ENCODE measurements at places on chromosomes 2 and 18.

GRCh38 chr2:105868060-105868459 lies 123.3 kb downstream of the NCK2 start:
- DNase-seq: no peak

DNA sequence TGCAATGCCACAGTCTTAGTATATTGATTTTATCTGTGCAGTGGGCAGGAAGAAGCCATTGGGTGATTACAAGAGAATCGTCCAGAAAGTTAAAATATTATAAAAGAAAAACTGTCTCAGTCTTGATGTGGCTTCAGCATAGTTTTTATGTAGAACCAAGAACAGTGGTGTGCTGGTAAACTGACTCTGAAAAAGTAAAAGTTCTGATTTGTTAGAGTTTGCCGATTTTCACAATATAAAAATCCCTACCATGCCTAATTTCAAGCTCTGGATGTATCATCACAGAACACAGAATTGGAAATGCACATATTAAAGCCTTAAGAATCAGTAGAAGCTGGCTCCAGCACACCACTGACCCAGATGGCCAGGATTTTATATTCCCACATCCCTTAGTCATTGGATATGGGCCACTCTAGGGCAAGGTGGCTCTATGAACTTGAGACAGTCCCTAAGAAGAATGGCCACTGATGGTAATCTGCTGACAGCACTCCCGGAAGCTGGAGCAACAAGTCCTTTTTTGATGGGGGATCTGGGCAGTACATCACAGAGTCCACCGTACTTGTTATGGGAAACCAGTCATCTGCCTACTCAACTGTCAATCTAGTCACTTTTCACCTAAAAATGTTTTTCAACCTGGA lies 9.3 kb upstream of the PLEKHM3 start:
- no peak for DNase-seq

- DNase-seq: peak; percentile 68
Measured at GRCh38 chr2:205580212-205580987, 101.9 kb upstream of the NRP2 start.

DNA sequence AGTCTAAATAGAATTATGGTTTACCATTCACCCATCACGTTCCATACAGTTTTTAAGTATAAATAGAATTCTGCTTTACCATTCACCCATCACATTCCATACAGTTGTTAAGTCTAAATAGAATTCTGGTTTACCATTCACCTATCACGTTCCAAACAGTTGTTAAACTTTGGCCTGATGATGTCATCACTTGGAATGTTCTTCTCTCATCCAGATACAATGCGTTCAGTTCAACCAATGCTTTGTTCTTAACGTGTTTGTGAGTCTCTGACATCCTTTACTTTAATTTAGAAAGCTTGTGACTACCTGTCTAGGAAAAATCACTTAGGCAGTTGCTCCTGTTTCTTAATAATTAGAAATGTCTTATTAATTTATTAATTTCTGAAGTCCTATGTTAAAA lies 236.3 kb upstream of the RASGRP3 start:
- no peak for DNase-seq

GRCh38 chr2:53753041-53753440 lies 14.6 kb upstream of the CHAC2 start:
- DNase-seq: no peak

GRCh38 chr18:24786027-24786426 lies 325.6 kb downstream of the HRH4 start:
- no peak for DNase-seq

GRCh38 chr2:222709191-222709891 lies 37.9 kb downstream of the MOGAT1 start:
- peak; percentile 85 for DNase-seq

DNA sequence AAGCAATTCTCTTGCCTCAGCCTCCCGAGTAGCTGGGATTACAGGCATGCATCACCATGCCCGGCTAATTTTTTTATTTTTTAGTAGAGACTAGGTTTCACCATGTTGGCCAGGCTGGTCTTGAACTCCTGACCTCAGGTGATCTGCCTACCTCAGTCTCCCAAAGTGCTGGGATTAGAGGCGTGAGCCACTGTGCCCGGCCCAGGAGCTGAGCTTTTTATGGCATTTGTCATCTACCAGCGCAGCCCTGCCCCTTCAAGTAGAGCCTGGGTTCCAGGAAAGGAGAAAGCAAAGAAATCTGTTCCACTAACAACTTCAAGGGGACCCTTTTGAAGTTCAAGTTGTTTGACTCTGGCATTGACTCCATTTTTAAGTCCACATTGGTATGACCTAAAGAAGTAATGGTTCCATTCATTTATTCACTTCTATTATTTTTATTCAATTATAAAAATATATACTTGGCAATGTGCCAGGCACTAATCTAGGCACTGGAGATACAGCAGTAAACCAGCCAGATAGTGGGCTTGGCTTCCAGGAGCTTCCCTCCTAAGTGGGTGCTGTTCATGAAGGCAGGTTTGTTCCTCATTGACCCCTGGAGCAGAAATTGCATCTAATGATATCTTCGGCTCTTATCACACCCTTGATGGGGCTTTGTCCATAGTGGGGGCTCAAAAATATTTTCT lies 8.0 kb upstream of the SFTPB start:
- no peak for DNase-seq

GRCh38 chr2:2874341-2874740 lies 503.3 kb downstream of the EIPR1 start:
- no peak for DNase-seq

GRCh38 chr2:147440734-147441133 lies 404.1 kb upstream of the ACVR2A start:
- no peak for DNase-seq

- DNase-seq: no peak
Measured at GRCh38 chr18:35247412-35248249, 6.8 kb downstream of the ZNF397 start.

DNA sequence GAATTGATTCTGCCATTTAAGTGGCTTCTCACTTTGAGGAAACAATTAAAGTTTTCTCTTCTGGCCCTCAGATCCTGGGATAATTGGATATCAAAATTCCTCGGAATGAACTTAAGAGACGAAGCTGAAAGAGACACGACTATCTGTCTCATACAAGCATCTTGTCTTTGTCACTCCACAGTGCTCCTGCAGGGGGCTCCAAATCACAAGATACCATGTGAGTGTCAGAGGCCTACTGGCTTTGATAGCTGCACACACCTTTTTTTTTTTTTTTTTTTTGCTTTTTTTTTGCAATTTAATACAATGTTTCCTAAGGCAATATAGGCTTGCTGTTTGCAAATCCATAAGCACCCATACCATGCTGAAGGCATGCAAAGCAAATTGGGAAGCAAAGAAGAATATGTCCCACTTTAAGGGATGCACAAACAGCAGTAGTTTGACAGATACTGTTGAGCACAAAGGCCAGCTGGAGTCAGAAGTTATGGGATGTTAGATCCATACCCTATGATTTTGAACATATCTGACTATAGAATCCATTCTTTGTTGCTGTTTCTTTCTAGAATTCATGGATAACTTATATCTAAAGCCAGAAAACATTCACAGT lies 109.0 kb upstream of the CBLN2 start:
- DNase-seq: peak; percentile 42

GRCh38 chr2:1550658-1551316 lies 137.5 kb downstream of the TPO start:
- DNase-seq: peak; percentile 66

GRCh38 chr2:144325086-144325485 lies 194.8 kb downstream of the ZEB2 start:
- DNase-seq: no peak

DNA sequence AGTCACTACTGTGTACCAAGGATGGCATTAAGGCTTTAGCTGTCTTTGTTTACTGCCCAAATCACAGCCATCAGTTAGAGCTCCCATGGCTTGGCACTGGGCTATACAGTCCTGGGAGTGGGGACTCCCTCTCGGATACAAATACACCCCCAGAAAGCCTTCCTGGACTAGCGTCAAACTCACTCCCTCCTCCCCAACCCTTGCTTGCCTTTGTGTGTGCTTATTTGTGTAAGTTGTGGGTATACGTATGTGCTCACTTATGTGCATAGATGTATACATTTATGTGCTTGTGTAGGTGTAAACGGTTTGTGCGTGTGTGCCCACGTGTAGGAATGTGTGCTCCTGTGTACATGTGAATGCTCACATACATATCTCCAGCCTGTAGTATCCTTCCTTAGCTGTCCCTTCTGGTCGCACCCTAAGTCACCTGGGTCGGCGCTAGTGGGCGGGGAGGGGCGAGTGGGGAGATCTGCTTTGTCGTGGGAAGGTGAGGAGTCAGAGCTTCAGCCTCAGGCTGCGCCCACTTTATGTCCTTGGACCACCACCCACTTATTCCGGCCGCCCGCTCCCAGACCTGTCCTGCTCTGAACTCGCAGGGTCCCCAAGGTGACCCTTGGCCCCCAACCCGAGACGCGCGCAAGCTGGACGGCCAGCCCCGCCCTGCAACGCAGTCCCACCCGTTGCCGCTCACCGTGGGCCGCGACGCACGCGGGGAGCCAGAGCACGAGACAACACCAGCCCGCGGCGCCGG lies 461 bp downstream of the PRADC1 start:
- DNase-seq: no peak

DNA sequence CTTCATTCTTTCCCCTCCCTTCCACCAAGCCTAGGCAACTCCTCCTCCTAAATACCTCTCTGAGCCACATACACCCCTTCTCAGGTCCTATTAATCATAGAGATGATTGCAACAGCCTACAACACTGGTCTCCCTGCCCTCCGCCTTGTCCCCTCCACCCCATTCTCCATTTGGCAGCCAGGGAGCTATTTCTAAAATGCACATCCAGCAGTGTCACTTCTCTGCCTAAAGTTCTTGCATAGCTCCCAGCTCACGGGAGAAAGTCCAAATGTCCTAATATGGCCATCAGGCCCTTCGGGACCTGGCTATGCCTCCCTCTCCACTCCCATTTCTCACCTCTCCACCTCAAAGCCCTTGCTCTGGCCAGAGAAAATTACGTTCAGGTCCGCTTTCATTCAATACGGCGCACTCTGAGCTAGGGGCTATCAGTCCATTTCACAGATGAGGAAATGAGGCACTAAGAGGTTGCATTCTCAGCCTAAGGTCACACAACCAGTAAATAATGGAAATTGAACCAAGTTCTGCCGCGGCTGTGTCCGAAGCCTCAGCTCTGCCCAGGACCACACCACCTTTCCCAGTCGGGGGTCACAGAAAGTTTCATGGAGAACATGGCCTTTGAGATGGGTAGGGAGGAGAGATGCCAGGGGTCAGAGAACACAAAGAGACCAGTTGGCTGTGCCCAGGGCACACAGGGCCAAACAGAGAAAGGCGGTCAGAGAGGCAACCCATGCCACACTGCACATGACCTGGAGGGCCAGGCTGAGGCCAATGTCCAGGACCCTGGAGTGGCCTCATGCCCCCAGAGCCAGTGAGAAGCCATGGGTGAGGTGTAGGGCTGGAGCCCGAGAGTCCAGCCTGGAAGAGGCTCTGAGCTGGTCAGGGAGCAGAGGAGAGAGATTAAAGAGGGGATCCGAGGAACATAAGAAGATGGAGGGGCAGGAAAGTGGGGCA lies 72.8 kb downstream of the TNS1 start:
- peak; percentile 56 for DNase-seq

- DNase-seq: no peak
Measured at GRCh38 chr2:158403237-158403636, 53.3 kb downstream of the CCDC148 start.

DNA sequence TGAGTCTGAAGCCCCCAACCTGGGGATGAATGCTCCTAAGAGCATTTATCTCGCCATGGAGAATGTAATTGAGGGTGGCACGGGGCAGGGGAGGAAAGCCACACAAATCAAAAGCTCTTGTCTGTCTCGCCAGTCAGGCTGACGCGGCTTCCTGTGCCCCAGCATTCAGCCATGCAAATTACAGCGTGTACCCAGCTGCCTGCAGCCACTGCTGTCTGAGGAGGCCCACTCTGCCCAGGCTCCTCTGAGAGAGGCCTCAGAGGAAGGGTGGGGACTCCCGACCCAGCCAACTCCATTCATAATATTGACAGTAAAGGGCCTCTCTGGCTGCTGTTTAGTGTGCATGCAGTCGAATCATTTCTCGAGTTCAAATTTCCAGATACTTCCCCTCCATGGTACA lies 22.0 kb downstream of the SMAD7 start:
- DNase-seq: peak; percentile 85

DNA sequence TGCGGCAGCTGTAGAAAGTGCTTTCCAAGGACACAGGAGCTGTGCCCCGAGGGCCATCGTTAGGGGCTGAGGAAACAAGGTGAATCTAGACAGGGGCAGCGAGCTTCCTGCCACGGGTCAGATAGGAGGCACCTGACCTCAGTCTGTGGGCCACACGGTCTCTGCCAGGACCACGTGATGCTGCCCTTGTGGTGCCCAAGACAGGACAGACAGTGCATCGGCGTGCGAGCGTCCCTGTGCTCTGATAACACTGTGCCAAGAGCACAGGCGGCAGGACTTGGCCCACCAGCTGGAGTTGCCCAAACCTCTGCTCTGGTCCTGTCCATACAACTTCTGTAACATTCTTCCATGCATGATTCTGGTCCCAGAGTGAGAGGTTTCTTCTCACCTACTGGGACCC lies 225.4 kb downstream of the TWIST2 start:
- DNase-seq: no peak

GRCh38 chr2:72995430-72996116 lies 75.9 kb downstream of the SFXN5 start:
- DNase-seq: no peak

GRCh38 chr18:26435415-26436095 lies 112.8 kb downstream of the KCTD1 start:
- no peak for DNase-seq

GRCh38 chr2:230674966-230675672 lies 37.5 kb upstream of the CAB39 start:
- DNase-seq: no peak

DNA sequence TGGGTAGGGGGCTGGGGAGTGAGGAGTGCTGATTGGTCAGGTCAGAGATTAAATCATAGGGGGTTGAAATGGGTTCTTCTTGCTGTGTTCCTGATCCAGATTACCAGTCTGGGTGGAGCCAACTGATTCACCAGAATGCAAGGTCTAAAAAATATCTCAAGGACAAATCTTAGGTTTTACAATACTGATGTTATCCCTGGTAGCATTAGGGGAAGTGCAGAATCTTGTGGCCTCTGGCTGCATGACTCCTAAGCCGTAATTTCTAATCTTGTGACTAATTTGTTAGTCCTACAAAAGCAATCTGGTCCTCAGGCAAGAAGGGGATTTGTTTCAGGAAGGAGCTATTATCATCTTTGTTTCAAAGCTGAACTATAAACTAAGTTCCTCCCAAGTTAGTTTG lies 289.2 kb upstream of the KYNU start:
- DNase-seq: no peak

Data from adipocyte (in vitro differentiated cells).